CD4-positive, alpha-beta T cell (primary cell): ENCODE measurements at places on chromosomes 7 and 10.

- no peak for DNase-seq
Observed at GRCh38 chr10:124550293-124551034, 88.8 kb downstream of the LHPP start.

GRCh38 chr7:43377196-43377960, 205.5 kb upstream of the STK17A start:
- no peak for DNase-seq

GRCh38 chr10:93081834-93082233, 8.1 kb downstream of the CYP26A1 start:
- DNase-seq, result no peak

- no peak for DNase-seq
Observed at GRCh38 chr7:55078465-55079372, 59.9 kb downstream of the EGFR start.

DNA sequence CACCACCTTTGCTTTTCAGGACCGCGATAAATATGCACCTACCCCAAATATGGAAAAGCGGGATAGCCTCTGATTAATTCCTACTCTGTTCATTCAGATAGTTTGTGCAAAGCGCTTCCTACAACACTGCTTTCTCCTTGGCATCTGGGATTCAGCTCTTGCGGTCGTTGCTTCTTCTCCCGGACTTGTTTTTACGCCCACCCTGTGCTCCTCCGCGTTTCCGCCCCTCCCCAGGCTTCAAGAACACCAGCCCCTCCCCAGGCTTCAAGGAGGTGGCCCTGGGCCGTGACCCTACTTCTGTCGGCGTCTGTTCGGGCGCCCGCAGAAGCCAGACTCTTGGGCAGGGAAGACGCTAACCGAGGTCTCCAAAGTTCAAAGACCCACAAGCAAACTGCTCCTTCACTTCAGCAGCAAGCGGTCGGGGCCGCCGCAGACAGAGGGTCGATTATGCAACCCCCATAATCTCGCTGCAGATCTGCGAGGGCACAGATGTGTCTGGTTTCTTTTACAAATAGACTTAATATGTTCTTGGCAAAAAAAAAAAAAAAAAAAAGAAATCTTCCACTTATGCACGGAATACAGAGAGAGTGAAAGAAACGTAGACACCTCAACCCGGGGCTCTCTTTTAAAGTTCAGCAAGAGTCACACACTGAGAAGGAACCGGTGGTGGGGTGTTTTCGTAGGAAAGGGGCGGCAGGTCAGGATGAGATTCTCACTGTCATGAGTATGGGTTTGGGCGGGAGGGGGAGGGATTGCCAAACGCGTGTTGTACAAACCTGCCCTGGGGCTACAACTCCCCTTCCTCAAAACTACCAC, 1.9 kb downstream of the DLX5 start:
- DNase-seq, result no peak

DNA sequence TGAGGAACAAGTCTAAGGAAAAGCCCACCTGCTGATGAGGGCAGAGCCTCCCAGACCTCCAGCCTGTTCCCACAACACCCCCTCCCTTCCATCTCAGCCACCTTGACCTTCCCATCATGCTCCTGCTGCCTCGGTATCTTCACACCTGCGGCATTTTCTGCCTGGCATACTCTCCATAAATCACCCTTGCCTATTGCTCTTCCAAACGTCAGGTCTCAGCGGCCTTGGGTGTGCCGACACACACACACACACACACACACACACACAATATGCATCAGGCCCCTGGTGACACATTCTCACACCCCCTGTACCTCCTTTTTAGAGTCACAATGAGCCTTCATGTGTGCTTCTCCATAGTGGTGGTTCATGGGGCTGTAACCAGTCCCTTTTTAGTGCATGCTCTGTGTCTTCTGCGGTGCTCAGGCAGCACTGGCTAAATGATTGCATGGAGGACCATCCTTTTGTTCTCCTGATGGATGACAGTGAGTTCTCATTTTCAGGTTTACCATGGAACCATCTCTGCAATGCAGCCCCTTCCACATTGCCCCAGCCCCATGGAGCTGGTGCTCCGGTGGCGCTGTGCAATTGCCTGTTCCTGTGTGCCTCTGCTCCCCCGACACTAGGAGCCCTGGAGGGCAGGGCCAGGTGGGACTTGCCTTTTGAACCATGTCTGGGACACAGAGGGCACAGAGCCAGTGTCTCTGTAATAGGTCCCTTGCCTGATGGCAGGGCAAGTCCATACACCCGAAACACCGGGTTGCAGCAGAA, 4.5 kb downstream of the ADIRF start:
- no peak for DNase-seq

DNA sequence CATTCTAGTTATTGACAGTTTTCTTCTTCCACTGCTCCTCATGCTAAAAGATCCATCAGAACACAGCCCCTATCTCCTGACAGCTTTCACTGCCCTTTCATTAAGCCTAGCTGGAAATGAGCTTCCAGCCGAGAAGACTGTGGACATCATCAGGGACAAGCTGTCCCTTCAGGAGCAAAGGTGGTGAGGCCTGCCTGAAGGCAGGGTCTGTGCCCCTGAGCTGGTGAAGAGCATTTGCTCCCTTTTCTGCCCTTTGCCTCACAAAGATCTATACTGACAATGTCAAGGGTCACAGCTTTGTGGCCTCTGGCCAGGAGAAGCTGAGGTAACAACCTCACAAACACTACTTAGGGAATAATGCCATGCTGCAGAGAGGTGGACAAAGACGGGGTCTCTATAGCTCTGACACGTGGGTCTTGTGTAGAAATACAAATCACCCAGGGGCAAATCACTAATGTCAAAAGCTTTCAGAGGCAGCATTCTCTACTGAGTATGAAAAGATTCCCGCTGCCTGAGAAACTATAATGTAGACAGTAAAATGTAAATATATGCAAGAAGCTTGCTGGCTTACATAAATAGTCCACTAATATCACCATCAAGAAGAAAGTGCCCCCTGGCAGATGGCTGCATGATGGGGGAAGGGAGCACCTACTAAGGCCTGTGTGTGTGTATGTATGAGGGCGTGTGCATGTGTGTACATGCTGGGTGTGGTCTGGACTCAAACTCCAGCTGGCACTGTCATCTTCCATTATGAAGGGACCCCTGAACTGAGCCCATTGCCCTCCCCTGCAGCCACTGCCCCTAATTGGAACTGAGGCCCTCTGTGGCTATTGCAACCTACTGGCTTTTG, 55.8 kb downstream of the HBP1 start:
- no peak for DNase-seq

DNA sequence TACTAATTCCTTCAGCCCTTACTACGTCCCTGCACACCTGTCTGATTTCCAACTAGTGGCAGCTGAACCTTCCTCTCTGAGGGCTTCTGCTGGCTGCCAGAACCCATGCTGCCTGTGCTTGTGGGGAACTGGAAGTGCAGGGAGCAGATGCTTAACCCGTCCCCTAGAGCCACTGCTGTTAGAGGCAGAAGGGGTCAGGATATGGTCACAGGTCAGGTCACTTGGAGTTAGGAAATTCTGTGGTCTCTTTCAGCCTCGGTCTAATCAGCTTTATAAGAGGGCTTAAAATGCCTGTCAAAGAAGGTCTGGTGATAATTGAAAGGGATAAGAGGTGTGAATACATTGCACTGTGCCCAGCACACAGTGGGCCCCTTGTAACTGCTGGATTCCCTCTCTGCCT, 82.0 kb downstream of the PLPP4 start:
- DNase-seq, result no peak
